ENCODE measurements at places on chromosomes 6 and 20.

- DNase-seq = no peak
These were observed 9.4 kb upstream of the TRIB3 start for GRCh38 chr20:370977-371754.

GRCh38 chr20:10002866-10003265 is 31.9 kb upstream of the ANKEF1 start:
- no peak for DNase-seq

GRCh38 chr6:16352258-16352635 is 113.9 kb downstream of the GMPR start:
- no peak for DNase-seq

DNA sequence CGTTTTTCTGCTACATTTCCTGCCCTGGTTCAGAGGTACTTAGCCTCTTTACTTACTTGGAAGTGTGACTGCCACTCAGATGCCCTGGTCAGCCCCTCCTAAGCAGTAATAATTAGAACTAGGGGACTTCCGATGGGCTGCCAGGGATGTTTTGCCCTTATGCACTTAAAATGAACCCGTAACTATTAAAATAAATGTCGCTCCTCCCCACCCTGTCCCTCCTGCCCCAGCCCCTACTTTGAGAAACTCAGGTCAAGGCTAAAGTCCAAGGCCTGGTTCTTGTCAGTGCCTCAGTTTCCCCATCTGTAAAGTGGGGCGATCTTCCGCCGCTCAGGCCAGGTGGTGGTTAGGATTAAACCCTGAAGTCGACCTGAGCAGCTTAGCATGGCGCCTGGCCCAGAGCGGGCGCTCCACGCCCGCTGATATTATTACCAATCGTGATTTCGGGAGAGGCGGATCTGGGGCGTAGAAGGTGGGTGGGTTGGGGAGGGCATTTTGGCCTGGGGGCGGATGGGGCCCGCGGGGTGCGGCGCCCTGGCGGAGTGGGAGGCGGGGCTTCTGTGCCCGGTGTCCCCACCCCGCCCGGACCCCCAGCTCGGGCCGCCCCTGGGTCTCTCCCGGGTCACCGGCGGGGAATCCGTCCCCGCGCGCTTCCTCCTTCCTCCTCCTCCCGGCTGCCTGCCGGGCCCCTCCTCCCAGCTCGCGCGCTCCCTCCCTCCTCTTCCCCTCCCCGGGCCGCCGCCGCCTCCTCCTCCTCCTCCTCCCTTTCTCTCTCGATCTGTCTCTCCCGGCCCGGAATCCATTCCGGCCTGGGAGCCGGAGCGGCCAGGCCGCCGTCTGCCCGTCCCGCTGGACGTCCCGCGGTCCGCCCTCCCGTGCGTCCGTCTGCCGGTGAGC is at the start of gene SRC:
SRC (plus strand) TSS at position 802 of the 897 bp plus-strand sequence. CDS start 38,014 bp downstream, outside the sequence.
- DNase-seq = peak; percentile 35

DNA sequence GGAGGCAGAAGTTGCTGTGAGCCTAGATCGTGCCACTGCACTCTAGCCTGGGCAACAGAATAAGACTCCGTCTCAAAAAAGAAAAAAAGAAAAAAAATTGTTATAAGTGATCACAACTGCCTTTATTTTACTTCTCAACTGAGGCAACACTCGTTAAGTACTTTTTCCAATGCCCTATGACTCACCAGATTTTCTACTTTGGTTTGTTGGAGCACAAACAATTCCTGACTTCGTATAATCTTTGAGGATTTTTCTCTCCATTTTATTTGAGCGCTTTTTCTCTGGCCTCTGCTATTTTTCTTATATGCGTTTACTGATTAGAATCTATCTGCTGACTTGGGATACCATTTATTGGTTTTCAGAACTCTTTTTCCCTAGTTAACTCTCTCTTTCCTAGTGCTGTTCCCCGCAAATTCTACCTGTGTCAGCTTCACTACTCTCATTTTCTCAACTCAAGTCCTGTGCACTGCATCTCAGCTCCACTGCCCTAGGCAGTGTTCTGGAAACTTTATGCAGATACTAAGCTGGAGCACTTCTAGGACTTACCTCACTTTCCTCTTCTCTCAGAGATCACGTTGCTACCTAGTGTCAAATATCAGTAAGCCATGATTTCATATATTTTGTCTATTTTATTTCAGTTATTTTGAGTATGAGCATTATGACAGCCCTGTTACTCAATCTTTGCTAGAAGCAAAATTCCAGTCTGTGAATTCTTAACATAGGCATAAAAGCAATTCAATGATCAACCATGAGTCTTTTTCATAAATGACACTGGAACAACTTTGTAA is 1120.1 kb upstream of the CITED2 start:
- no peak for DNase-seq

GRCh38 chr6:135115834-135116233 is 61.2 kb upstream of the HBS1L start:
- DNase-seq = no peak

DNA sequence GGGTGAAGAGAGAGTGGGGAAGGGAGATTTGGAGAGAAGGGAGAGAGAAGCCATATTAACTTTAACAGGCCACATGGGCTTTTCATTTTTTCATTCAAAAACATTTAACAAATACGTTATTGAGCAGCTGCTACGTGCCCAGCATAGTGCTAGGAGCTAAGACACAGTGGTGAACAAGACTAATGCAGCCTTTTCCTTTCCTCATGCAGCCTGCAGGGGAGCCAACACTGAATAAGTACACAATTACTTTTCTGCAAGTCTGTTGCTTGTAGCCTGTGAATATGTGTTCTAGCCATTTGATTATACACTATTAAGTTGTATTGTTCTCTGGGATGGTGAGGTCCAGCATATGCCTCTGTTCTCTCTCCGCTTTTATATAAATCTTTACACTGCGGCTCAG is 1.9 kb upstream of the BLOC1S5 start:
- no peak for DNase-seq

DNA sequence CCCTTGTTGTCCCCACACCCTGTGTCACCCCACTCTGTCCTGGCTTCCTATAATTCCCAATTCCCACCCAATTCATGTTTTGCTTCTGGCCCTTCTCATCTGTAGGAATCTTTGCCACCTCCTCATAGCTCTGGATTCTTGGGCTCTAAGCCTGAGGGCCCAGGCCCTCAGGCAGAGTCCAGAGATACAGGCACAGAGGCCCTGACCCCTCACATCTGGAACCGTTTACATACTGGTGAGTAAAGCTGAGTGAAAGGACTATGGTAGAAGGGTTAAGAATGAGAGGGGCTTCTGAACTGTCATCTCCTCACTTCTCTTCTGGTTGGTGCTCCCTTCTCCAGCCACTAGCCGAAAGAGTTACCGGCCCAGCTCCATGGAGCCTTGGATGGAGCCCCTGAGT is 13.6 kb downstream of the PRRC2A start:
- DNase-seq = no peak

Measured in activated effector memory CD4-positive, alpha-beta T cell treated with Interleukin-2 at 50 U/mL for 16 hours (primary cell).